ENCODE measurements at places on chromosomes 5 and 9.
A peak's percentile ranks its signal among the peaks of the same experiment; 100 is the strongest.

DNA sequence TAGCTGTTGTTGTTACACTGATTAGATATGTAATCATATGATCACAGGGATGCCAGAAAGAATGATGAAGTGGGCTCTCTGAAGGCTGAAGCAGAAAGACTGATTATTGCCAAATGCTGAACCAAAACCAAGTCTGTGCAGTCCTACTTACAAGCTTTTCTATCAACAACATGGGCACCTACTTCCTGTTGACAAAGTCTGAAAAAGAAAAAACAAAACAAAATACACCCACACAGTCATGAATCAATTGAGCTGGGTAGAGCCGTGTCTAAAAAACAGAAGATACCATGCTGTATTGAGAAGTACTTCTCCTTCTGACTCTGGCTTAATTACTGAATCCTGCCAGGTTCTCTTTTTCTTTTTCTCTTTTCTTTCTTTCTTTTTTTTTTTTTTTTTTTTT is 363.4 kb downstream of the RAB3C start:
- DNase-seq: no peak

GRCh38 chr5:74673011-74673790 is 11.8 kb upstream of the HEXB start:
- DNase-seq: peak; percentile 30

- no peak for DNase-seq
These were observed 133.5 kb upstream of the IL12B start for GRCh38 chr5:159463590-159464321.

- no peak for DNase-seq
These were observed 41.6 kb downstream of the ADAMTS2 start for GRCh38 chr5:179303451-179304200.

- DNase-seq: no peak
These were observed 294.8 kb downstream of the ASTN2 start for GRCh38 chr9:117120061-117120460.

- no peak for DNase-seq
These were observed 400.5 kb upstream of the TUSC1 start for GRCh38 chr9:26078706-26079105.

GRCh38 chr5:143168171-143168741 is 235.2 kb downstream of the NR3C1 start:
- no peak for DNase-seq

- no peak for DNase-seq
These were observed 59.1 kb downstream of the CHSY3 start for GRCh38 chr5:129963359-129963758.

DNA sequence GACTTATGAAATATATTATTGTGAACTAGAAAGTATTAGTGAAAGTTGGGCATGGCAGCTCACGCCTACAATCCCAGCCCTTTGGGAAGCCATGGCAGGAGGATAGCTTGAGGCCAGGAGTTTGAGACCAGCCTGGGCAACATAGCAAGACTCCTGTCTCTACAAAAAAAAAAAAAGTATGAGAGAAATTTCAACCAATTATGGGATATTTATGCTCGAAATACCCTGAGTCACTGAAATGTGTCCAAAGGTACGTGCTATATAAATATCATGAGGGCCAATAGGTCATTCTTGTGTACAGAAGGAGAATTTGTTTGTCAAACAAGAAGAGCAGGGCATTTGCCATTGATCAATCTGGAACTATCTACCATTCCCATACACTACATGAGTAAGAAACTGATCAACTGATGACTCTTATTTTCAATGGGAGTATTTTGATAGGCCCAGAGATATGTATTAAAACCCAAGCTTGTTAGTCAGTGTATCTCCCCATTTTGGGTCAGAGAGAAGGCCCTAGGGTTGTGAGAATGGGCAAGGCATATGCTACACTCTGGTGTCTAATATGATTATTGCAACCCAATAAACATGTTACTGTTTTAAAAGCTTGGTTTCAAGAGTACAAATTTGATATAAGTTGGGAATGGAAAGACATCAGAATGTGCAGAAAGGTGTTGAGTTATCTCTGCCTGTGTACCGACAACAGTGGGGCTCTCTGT is 21.7 kb upstream of the HOMER1 start:
- no peak for DNase-seq

DNA sequence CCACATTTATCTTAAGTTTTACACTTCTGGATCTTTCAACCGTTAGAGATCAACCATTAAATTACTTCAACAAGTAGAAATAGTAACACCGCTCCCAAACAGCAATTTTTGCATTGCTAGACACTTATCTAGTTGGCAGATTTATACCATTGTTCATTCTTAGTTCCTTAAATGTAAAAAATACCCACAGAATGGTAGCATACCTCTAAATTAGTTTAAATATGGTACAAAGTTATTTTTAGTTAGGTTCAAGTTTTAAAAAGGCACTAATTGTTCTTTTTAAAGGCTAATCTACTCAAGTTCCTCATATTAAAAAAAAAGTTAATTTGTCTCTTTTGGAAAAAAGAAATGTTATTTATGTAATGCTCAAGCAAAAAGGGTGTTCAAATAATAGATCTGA is 8.1 kb downstream of the PFDN1 start:
- no peak for DNase-seq

- DNase-seq: no peak
These were observed 14.8 kb downstream of the FAM219A start for GRCh38 chr9:34443533-34443932.

GRCh38 chr5:84635235-84636055 is 250.8 kb upstream of the EDIL3 start:
- no peak for DNase-seq

DNA sequence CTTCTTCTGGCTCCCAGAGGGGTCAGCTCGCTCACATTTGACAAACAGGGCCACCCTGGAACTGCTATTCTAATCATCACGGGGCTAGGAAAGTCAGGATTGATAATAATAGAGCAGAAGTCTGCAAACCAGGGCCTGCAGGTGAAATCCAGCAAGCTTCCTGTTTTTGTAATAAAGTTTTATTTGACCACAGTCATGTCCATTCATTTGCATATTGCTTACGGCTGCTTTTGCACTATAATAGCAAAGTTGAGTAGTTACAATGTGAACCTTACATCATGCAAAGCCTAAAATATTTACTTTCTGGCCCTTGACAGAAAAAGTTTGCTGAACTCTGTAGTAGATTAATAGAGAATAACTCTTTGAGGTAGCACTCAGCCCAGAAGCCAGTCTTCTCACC is 63.2 kb upstream of the CTXN3 start:
- DNase-seq: no peak

GRCh38 chr5:134184155-134185135 is 7.7 kb upstream of the SKP1 start:
- DNase-seq: peak; percentile 63

- DNase-seq: no peak
These were observed 44.3 kb downstream of the FOXB2 start for GRCh38 chr9:77063645-77064285.

- no peak for DNase-seq
These were observed 632.3 kb downstream of the CCDC171 start for GRCh38 chr9:16184964-16185646.

- no peak for DNase-seq
These were observed 485.2 kb upstream of the CDH9 start for GRCh38 chr5:27523629-27524028.

DNA sequence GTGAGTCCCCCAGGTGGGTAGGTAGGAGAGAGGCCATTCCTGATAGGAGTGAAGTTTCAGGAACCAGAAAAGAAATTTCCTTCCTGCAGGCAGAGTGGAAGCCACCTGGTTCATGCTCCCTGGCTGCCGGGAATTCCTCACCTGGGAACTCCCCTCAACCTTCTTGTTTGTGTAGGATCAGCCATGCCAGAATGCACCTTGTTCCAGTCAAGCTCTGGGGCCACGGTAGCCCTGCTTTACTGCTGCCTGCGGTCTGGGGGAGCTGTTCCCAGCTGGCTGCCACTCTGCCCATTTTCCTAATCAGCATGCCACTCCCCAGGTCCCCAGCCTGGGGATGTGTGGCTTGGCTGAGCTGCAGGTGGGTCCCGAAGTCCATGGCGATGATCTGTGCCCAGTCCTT is 18.7 kb upstream of the B4GALT1 start:
- DNase-seq: no peak

GRCh38 chr5:50855001-50855400 is 188.6 kb downstream of the PARP8 start:
- no peak for DNase-seq

- no peak for DNase-seq
These were observed 244.5 kb downstream of the NR3C1 start for GRCh38 chr5:143159031-143159430.

GRCh38 chr9:129319938-129320481 is 141.9 kb upstream of the IER5L start:
- DNase-seq: no peak

- DNase-seq: peak; percentile 17
These were observed 1.3 kb downstream of the ZBTB34 start for GRCh38 chr9:126861707-126862103.

GRCh38 chr5:38574009-38574408 is 17.6 kb upstream of the LIFR start:
- no peak for DNase-seq

- no peak for DNase-seq
These were observed 48.8 kb upstream of the SLC25A51 start for GRCh38 chr9:37952731-37953130.

GRCh38 chr5:112534611-112535255 is 115.7 kb upstream of the EPB41L4A start:
- no peak for DNase-seq

DNA sequence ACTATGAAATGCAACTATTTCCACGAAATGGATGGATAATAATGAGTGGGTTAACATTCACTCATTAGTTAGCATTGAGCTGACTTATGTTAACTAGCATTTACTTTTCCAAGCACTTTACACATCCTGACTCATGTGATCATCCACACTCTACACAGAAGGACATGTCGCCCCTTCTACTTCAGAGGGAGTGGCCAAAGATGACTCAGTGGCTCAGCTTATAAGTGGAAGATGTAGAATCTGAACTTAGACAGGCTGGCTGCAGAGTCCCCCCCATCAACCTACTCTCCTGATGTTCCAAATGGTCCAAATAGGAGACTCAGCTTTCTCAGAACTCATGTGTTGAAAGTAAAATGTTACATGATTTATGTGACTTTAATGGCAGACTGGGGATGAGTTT is 146.0 kb downstream of the ADCY2 start:
- DNase-seq: no peak

DNA sequence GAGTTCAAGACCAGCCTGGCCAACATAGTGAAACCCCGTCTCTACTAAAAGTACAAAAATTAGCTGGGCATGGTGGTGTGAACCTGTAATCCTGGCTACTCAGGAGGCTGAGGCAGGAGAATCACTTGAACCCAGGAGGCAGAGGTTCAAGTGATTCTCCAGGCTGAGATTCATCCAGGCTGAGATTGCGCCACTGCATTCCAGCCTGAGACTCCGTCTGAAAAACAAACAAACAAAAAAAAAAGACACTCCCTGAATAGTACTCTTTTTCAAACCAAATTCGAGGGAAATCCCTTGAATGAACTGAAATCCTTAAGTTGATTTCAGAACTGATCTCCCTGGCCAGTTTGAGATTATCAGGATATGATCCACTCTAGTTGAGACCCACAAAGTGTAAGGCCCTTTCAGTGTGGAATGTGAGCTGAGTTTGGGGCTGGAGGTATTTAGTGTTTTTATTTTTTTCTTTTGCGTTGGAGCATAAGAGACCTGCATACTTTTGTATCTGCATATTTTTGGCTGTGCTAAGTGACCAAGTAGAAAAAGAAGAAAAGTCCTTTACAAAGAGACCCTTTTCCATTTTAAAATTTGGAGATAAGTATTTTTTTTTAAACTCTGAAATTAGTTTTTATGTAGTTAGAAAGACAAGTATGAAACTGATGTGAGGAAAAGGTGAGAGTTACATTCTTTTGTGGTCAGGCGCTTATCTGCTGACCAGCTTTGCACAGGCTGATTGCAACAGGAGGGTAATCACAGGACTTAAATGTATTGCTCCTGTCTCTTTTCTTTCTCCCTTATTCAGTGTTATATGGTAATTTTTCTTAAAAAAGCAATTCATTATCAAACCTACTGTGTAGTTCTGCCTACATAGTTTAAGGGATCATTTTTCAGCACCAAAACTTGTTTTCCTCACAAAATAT is 42.9 kb downstream of the TMEFF1 start:
- no peak for DNase-seq

DNA sequence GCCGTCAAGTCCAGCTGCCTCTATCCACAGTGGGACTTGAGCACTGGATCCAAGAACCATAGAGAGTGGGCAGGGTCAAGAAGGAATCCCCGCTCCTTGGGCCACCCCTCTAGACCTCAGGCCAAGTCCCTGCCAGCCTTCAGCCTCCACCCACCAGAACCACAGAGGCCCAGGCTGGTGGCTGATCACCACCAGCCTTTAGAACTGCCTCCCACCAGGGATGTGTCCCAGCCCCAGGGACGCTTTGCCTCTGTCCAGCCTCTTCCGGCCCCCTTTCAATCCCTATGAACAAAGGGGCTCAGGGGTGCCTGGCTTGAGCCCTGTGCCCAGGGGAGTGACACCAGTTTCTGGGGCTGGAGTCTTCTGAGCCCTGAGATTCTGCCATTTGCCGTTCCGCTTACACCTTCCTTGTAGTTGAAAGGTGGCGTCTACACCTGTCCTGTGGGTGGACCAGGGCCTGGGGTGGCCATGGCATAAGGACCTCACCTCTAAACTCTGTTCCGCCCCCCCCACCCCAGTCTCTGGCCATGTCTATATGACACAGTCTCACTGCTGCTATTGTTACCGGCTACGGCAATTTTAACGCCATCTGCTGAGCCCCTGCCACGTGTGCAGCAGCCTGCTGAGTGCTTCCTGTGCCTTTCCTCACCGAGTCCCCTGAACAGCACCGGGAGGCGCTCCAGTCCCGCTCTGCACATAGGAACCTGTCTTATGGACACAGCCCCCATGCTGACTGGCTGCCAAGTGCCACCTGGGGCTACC is 35.7 kb upstream of the ORM1 start:
- DNase-seq: no peak

DNA sequence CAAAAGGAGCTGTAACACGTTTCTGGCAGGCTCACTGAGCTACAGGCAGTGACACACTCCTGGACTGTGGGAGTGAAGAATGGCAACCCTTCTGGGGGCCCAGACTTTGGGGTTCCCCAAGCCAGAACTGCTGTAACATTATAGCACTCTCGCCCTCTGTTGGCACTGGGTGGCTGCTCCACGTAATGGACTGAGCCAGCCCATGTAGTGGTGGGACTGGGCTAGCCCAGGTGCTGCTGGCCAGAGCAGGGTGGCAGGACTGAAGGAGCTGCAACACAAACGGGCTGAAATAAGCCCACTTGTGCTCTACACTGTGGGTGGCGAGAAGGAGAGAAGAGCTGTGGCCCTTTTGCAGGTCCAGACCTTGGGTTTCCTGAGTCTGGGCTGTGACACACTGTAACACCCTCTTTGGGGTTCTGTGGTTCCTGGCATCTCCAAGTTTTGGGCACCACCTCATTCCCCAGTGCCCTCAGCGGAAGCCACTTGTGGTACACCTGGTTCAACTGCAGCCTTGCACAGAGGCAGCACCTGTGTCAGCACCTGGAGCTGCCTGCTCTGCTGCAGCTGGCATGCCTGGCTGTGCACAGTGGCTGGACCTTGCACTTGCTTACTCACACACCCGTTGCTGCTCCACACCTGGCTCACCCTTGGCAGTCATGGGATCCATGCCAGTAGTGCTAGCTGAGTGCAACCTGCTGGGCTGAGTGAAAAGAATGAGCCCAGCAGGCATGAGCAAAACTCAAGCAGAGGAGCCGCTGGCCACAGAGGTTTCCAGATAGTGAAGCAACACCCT is 95.0 kb upstream of the PRR16 start:
- no peak for DNase-seq

All from naive thymus-derived CD4-positive, alpha-beta T cell (primary cell).